ENCODE measurements at places on chromosomes 11 and 22. TPM values are rescaled to one million over a fixed set of nuclear protein-coding genes. Genes with fewer than 3 reads are reported as not detected.
A peak's percentile ranks its signal among the peaks of the same experiment; 100 is the strongest.

DNA sequence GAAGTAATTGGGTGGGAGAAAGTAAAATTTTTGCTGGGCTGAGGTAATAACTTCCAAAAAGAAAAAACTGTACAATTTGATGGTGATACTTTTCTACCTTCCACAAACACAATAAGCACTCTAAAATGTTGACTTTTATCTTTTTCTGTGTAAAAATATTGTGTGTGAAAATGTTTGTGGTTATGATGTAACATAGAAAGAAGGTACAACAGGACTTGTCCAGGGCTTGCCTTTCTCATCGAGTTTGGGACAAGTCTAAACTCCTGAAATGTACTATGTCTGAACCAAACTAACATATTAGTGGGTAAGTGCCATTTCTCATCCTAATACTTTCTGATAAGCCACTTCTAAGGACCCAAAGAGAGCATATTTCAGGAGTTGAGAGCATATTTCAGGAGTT, 174.2 kb upstream of the PDGFD start:
- no peak for DNase-seq

DNA sequence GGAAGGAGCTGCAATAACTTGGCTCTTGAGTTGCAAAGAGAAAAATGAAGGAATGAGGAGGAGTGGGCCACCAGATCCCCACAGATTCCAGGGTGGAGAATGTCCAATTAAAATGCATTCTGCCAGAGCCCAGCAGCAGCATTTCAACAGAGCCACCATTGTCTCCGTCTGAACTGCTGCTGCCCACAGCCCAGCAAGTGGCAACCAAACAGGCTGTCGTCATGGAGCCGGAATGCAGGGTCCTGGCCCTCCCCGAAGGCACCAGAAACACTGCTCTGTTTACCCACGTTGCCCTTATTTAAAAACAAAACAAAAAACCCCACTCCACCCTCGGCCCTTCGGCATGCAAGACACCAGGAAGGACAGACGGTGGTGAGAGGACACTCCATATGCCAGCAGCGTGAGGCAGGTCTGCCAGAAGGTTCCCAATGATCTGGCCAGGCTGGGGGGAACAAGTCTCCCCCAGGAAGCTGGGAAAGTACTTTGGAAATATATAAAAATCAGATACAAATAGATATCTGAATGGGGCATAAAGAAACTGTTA, 32.5 kb downstream of the PLEKHA7 start:
- DNase-seq, result no peak

MMP13 gene
- not detected for total RNA-seq

EMID1 gene
- total RNA-seq, result 14.2 TPM

DNA sequence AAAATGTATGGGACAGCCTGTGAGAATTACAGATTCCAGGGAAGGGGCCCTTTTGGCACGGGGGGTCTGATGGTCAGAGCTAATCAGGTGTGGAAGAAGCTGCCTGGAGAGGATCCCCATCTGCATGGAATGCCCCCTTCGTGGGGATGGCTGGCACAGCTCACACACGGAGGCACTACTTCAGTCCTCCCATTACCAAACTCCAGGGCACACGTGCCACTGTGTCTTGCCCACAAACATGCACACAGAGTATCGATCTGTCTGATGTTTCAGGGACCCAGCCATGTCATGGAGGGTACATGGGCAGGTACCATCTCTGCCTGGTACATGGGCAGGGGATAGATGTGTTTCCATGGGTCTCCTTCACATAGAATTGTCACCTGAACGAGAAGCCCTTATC, 14.7 kb downstream of the KCNQ1OT1 start:
- DNase-seq, result no peak

EIF3D gene
- 202 TPM for total RNA-seq

DNA sequence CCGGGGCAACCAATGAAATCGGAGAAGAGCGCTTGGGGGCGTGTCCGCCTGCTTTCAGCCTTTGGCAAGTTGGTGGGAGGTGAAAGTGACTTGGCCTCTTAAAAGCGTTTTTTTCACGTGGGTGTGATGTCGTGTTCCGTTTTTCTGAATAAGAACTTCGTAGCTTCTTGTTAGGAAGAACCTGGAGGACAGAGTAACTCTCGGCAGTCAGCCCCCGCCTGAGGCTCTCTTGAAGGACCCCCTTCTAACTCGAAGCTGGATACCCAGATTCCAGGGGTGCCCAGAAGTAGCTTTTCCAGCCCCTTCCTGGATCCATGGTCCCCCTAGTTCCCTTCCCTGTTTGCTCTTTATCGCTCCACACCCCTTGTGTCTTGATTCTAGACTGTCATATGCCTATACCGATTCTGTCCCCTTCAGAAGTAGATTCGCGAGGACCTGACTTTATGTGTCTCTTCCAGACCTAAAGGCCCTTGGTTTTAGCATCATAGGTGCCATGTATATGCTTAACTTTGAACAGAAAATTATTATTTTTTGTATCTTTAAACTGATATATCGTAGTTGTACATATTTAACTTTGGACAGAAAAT, 915 bp upstream of the OSBP start:
- DNase-seq, result no peak

DNA sequence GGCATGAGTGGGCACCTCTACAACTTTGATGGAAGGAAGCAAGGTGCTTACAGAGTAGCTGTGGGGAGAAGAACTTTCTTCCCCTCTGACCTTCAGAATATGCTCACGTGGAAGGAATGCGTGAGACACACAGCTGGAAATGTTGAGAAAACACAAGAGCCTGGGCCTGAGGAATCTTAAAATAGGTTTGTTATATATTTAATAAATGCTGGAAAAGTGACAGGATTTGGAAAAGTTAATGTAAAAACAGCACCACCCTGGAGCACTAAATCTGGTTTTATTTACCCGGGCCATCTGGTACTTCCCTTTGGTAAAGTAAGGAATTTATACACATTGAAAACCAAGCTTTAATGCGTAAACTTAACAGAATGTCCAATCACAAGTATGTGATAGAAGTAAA, 14.0 kb upstream of the AMPD3 start:
- DNase-seq, result no peak

SLC2A11 gene
- total RNA-seq, result 10.8 TPM

LDLRAD3 gene
- 12.1 TPM for total RNA-seq

DNA sequence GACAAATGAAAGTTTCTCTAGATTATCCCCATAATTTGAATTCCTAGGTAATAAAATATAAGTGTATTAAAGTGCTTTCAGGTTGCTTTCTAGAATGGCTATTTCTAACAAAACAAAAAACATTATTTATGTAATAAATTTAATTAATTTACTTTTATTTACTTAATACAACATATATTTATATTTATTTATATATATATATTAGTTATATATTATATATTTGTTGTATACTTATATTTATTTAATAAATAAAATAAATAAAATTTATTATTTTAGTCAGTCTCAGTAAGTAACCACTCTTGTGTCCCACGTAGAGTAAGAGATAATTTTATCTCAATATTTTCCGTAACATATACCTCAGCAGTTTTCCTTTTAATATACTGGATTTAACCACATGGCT, 1031.6 kb upstream of the CNTN5 start:
- DNase-seq, result no peak

LIF gene
- 5.5 TPM for total RNA-seq

TTLL1 gene
- 3.2 TPM for total RNA-seq

DNA sequence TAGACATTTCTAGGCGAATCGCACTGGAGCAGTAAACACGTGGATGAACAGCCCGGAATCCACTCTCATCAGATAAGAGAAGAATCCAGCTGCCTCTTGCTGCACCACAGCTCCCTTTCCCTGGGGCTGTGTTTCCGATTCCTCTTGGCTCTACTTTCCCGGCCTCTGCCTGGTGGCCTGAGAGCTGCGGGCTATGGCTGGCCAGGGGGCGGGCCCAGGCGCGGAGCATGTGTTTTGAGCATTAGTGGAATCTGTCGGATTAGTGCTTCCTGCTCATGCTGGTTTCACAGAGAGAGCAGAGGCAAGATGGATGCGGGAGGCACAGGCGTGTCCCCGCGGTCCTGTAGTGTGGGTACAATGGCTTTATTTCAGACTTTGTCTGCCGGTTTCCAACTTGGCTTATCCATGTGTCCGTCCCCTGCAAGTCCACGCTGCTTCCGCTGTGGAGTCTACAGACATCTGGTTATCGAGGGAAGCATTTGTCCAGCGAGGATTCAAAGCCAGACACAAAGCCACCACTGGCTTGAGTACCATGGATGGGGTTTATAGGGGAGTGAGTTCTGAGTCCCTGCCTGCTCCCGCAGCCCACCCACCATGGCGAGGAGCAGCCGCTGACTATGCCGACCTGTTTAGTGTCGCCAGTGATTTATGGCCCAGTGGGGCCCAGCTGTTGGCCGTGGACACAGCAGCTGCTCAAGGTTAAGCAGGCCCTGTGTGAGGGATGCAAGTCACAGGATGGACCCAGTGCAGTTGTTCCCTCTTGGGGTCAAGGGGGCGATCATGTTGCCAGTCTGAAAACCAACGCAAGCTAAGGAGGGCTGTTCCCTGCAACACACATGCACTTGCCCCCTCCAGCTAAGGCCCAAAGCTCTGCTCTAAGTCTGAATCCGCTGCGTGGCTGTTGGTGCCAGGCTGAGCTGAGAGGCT, 43.3 kb upstream of the EP300 start:
- peak; percentile 91 for DNase-seq

- DNase-seq, result peak; percentile 61
Measured at GRCh38 chr11:63882555-63883242, 34.3 kb downstream of the RCOR2 start.

Data from upper lobe of left lung (tissue), 6 donors.